ENCODE measurements at places on chromosomes 2 and 18.
A peak's percentile ranks its signal among the peaks of the same experiment; 100 is the strongest.

- no peak for DNase-seq
Observed at GRCh38 chr2:26008851-26009566, 24.9 kb upstream of the RAB10 start.

- no peak for DNase-seq
Observed at GRCh38 chr2:189369566-189369965, 71.7 kb upstream of the WDR75 start.

- DNase-seq, result no peak
Observed at GRCh38 chr18:49704334-49704733, 109.0 kb downstream of the ACAA2 start.

DNA sequence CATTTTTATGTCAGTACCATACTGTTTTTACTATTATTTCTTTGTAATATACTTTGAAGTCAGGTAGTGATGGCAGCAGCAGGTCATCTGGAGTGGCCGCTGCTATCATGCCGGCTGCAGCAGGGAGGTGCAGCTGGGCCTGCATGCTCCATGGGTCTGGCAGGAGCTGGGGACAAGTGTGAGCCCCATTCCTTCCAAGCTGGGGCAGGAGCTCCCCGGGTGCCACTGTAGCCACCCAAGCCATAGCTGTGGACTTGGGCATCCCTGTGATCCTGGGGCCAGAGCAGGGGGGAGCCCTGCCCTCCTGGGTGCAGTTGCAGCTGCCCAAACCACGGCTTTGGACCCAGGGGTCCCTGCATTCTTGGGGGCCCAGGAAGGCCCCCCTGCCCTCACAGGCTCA, 59.2 kb downstream of the CSRNP3 start:
- DNase-seq, result no peak

DNA sequence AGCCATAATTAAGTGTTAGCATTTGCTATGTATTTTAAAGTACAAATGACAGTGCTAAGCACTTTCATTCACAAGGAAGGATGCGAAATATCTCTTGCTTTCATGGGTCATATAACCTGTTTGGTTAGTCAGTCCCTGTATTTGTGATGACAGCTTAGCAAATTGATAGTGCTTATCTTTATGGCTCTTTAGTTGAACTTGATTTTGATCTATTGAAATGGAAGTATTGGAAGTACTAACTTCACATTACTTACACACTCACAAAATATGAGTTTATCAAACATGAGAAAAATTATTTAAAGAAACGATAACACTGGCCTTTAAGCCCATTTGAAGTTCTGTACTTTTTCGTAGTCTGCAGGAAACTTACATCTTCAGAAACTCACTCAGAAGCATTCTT, 97.4 kb upstream of the NEUROD1 start:
- no peak for DNase-seq

DNA sequence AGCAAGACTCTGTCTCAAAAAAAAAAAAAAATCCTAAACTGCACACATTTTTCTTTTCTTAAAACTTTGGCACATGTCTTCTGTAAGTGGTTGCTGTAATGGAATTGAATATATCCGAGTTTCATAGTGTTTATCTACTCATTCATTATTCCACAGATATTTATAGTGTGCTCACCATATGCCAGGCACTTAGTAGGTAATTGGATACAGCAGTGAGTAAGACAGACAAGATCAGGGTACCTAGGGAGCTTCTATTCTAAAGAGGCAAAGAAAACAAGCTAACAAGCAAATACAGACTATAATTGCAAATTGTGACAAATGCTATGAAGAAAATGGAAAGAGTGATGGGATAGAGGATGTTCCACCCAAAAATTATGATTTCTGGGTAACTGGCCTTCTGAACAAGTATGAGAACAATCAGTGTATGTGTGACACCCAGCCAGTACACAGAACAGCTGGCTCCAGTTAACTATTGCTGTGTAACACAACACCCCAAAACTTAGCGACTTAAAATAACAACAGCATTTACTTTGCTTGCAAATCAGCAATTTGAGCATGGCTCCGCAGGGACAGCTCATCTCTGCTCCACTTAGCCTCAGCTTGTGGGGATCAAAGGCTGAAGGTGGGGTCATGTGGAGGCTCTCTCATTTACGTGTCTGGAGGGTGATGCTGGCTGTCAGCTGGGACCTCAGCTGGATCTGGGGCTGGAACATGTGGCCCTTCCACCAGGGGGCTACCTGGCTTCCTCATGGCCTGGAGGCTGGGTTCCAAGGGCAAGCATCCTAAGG, 224.9 kb downstream of the INSIG2 start:
- no peak for DNase-seq

DNA sequence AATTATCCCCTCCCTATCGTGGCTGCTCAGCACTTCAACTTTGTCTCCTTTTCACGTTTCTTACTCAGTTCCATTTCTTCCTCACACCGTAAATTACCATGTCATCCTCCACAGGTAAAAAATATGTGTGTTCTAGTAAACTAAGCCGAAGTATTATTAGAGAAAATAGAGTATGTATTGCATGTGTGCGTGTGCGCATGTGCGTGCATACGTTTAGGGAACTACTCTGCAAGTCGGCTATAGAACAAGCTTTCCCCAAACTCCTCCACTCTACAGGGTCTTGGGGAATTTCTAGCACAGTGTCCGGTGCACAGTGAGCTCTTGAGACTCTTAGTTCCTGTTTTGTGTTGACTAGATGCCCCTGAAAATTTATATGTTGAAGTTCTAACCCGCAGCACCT, 9.1 kb upstream of the RAX start:
- no peak for DNase-seq

GRCh38 chr18:67260841-67261240, 255.7 kb downstream of the DSEL start:
- DNase-seq, result no peak

GRCh38 chr2:19785447-19785846, 116.3 kb downstream of the TTC32 start:
- DNase-seq, result no peak

- no peak for DNase-seq
Observed at GRCh38 chr2:238427435-238428162, 872 bp downstream of the ASB1 start.

DNA sequence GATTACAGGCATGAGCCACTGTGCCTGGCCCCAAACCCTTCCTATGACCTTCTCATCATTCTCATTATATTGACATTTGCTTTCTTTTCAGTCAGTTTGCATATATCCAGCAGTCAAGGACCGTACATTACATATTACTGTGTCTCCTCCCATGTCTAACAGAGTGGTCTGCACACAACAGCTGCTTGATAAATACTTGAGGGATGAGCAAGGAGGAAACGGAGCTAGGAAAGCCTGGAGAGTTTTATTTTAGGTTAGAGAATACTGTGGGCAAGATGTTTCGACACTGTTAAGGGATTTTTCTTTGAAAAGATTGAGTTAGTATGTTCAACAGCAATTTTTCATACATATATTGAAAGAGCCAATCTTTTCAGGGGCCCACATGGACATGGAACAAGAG, 76.2 kb upstream of the CHRNA1 start:
- no peak for DNase-seq

DNA sequence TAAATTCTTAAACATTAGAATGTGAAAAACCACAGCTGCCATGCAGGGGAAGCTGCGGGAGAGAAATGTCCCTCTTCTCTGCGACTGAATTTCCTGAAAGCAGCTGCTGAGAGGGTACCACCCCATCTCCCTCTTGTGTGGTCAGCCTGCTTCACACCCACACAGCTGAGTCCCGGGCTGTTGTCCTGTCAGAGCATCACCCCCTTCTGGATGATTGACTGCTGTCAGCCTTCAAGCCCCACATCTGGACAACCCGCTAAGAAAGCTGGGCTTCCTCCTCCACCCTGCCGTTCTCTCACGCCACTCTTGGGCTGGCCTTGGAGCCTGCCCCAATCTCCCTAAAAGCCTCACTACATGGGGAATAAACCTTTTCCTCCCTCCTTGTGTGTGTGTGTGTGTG, 26.0 kb downstream of the SH3YL1 start:
- DNase-seq, result no peak

DNA sequence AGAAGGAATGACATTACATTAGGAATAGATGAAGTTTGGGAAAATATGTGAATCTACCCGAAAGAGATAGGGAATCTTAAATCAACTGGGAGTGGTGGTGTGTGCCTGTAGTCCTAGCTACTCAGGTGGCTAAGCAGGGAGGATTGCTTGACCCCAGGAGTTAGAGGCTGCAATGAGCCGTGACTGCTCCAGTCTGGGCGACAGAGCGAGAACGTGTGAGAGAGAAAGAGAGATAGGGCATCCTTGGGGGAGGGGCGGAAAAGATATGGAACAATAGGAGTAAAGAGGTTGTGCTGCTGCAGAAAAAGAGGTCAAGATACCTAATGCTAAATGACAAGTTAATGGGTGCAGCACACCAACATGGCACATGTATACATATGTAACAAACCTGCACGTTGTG, 47.1 kb upstream of the ADAM23 start:
- DNase-seq, result no peak

- DNase-seq, result peak; percentile 39
Observed at GRCh38 chr2:148860037-148860436, 15.0 kb upstream of the KIF5C start.

- no peak for DNase-seq
Observed at GRCh38 chr2:227411990-227412350, 24.2 kb upstream of the SCYGR1 start.

GRCh38 chr18:59561612-59562011, 135.6 kb downstream of the CCBE1 start:
- no peak for DNase-seq

DNA sequence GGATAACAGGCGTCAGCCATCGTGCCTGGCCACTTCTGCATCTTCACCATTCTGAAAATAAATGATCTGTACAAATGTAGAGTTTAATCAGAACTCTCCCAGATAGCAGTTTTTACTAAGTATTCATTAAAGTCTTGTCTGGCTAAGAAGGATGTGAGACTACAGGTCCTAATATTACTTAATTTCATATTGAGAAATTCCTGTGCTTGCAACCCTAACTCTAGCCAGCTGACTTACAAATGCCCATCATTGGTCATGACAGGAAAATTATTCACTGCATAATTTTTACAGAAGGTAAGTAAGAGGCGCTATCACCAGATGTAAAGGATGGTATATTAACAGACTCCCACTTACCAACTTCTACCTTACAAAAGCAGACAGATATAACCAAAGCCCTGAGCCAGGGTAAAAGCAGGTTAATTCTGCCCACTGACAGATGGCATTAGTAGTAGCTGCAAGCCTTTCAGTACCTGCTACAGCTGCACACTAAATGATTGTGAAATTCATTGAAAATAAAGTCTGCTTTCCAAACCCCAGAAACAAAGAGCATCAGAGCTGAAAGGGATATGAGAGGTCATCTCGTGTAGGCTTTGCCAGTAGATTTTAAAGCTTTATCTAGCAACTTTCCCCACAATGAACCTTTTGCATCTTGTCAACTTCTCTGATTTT, 271.3 kb upstream of the STON1 start:
- no peak for DNase-seq

DNA sequence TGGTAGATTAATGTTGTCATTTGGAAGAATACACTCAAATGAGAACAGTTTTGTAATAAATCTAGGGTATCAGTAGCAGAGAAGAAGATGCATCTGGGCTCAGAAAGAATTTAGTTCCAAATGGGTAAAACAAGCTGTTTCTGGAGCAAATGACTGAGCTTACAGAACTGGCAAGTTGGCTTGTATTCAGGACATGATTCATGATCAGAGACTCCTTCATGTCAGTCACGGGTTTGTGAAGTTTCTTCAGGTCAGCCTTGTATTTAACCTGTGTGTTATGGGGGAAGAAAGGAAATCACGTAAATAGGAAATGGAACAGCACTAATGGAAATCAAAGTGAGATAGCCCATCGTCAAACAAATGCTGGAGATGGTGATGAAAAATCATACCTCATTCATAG, 109.1 kb downstream of the RIF1 start:
- DNase-seq, result no peak

- no peak for DNase-seq
Observed at GRCh38 chr2:141699573-141699972, 431.2 kb downstream of the LRP1B start.

DNA sequence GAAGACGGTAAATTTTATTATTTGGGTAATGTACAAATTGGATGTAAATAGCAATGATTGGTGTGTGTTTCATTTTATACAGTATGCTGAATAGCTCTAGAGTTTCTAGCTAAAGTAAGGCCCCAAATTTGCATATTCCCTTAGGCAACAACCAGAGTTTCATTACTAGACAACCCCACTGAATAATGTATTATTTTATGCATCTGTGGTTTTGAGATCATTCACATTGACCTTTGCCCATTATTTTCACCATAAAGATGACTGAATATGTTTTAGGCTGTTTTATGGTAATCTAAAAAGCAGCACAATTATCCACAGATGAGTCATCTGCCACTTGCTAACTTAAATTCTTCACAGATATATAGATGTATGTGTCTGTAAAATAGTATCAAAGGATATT, 44.5 kb upstream of the C2orf74 start:
- peak; percentile 97 for DNase-seq

DNA sequence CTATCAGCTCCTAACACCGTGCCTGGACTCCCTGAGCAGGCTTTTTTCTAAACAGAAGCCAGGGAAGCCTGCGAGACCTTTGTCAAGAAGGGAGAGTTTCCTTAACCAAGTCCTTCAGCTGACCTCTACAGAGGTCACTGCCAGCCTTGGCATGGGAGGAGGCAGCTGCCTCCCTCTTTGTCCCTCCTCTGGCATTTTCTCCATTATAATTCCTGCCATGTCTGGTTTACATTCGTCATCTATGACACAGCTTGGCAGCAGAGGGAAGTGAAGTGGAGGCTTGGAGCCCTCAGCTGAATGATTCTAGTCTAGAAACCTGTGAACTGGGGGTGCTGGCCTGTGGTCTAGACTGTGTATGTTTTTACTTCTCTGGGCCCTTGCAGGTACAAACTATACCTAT, 22.5 kb downstream of the LIPG start:
- no peak for DNase-seq

DNA sequence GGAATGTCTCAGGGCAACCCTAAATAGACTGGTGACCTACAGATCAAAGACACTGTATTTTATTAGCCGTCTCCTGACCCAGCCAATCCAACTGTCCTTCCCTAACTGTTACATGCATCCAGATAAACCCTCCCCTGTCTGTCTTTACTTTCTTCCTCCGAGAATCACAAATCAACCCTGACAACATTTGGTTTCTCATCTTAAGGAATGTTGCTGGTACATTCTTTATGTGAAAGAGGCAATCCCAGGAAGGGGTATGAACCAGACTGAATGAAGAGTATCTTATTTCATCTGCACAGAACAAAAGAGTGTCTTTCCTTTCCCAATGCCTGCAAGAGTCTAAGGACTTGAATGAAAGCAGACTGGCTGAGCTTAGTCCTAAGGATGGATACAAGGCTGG, 113.9 kb upstream of the LTBP1 start:
- no peak for DNase-seq

- DNase-seq, result no peak
Observed at GRCh38 chr18:62357079-62357719, 32.1 kb downstream of the TNFRSF11A start.

- DNase-seq, result peak; percentile 70
Observed at GRCh38 chr2:182186132-182186735, 200.6 kb downstream of the PPP1R1C start.

- no peak for DNase-seq
Observed at GRCh38 chr2:240983996-240984498, 14.4 kb upstream of the SNED1 start.

Data from SK-N-MC (cell line).